ENCODE measurements at places on chromosomes 1 and 21. TPM values are rescaled to one million over a fixed set of nuclear protein-coding genes. Genes with fewer than 3 reads are reported as not detected.

IL12RB2 gene
- not detected for total RNA-seq

PLCH2 gene
- total RNA-seq, result 0.74 TPM

AIRE gene
- total RNA-seq, result not detected

SYT2 gene
- not detected for total RNA-seq

OR2T33 gene
- not detected for total RNA-seq

CR1L gene
- total RNA-seq, result not detected

- DNase-seq, result no peak
These were observed 911.1 kb downstream of the TTLL7 start for GRCh38 chr1:83087851-83088250.

DNA sequence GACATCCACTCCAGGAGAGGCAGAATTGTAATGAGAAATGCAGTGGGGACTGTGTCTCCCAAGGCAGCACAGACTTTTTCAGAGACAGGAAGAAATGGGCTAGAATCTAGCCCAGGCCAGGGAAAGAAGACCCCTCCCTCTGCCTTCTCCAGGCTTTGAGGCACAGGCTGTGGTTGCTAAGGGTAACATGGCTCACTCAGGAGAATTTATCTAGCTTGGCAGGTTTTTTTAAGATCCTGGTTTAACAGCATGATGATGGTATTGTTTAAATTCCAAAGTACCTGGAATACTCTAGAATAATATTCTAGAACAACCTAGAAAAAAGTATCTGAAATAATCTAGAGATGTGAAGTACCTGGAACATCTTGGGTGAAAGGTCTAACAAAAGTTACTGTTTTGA, 125.6 kb downstream of the URB2 start:
- DNase-seq, result no peak

- DNase-seq, result no peak
These were observed 3.3 kb downstream of the ACTRT2 start for GRCh38 chr1:3024588-3024987.

- no peak for DNase-seq
These were observed 41.9 kb downstream of the ASTN1 start for GRCh38 chr1:177122461-177123251.

GRCh38 chr1:199472018-199472417, 555.5 kb upstream of the NR5A2 start:
- DNase-seq, result no peak

DNA sequence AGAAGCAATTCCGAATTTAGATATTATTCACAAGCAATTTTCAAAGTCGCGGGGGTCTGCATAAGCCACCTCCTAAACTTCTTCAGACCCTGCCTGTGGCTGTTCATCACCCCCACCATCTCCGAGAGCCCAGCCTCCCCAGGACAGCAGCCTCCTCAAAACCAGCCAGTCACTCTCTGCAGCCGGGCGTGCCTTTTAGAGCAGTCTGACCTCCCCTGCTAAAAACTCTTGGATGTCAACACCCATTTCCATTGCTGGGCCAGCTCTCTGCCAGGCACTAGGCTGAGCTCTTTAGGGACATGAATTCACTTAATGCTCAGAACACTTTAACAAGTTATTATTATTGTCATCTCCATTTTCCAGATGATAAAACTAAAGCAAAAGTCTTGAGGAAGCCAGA, 11.7 kb downstream of the ADPRS start:
- DNase-seq, result no peak

DNA sequence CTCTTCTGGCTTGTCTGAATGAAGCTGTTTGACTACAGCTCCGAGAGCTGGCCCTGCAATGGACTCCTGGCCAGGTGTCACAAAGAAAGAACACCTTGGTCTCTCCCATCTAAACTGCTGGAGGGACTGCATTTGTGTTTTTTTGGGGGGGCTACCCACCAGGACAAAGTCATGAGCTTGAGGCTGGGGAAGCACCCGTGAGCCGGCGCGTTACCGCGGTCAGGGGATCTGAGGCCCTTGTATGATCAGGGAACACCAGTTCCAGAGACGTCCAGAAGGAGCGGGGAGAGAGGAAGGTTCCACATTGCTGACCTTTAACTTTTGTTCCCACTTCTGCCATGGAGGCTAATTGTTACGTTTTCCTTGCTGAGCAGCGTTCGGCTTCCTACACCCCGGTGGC, 84.5 kb upstream of the C1orf174 start:
- DNase-seq, result no peak

DNA sequence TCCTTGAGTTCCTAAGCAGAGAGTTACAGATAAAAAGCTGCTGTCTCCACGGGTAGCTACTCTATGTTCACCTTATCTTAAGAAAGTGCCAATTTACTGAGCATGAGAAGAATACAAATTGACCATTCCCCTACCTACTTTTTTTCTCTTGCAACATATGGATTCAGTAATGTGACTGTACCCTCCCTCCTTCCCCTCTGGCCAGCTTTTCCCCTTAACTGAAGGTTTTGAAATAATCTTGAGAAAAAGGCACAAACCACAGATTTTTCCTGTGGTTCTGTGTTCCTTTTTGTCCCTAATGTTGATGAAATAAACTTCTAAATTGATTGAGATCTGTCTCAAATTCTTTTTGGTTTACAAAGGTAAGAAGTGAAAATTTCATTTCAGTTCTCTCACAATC, 2.6 kb upstream of the CD2 start:
- no peak for DNase-seq

DNA sequence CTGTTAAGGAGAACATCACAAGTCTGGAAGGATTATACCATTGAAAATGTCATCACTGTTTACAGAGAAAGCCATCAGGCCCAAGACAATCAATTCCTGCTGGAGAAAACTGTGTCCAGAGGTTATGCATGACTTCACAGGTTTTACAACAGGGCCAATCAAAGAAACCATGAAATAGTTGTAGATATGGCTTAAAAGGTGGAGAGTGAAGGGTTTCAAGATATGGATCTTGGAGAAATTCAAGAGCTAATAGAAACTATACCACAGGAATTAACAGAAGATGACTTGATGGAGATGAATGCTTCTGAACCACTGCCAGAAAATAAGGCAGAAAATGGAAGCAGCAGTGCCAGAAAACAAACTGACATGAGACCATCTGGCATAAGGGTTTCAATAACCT, 30.2 kb downstream of the USP1 start:
- no peak for DNase-seq

GRCh38 chr1:165454091-165454610, 9.2 kb upstream of the RXRG start:
- DNase-seq, result no peak

DNA sequence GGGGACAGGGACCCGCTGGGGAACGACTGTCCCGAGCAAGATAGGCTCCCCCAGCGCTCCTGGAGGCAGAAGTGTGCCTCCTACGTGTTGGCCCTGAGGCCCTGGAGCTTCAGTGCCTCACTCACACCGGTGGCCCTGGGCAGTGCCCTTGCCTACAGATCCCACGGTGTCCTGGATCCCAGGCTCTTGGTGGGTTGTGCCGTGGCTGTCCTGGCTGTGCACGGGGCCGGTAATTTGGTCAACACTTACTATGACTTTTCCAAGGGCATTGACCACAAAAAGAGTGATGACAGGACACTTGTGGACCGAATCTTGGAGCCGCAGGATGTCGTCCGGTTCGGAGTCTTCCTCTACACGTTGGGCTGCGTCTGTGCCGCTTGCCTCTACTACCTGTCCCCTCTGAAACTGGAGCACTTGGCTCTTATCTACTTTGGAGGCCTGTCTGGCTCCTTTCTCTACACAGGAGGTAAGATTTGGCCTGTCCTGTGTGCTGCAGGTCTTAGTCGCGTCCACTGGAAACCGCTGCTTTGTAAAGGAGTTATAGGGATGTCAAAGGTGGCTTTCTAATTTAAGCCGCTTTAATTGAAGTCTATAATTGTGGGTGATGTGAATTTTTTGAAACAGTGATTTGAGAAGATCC, 717 bp downstream of the UBIAD1 start:
- no peak for DNase-seq

GRCh38 chr1:77146270-77146669, 73.0 kb downstream of the PIGK start:
- no peak for DNase-seq

- DNase-seq, result no peak
These were observed 15.9 kb downstream of the SLC27A3 start for GRCh38 chr1:153790966-153791647.

DNA sequence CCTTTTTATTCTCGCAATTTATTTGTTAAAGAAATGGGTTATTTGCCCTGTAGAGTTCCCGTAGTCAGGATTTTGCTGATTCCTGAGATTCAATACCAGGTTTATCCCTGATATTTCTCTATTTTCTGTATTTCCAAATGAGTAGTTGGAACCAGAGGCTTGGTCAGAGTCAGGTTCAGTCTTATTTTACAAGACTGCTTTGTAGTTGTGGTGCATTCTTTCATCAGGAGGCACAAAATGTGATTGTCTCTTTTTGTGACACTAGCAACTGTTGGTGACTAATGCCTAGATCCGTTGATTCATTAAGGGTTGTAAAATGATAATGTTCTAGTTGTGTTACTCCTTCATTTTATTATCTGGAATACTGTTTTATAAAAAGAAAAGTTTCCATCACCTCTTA, 95.5 kb upstream of the TPTE start:
- no peak for DNase-seq

DNA sequence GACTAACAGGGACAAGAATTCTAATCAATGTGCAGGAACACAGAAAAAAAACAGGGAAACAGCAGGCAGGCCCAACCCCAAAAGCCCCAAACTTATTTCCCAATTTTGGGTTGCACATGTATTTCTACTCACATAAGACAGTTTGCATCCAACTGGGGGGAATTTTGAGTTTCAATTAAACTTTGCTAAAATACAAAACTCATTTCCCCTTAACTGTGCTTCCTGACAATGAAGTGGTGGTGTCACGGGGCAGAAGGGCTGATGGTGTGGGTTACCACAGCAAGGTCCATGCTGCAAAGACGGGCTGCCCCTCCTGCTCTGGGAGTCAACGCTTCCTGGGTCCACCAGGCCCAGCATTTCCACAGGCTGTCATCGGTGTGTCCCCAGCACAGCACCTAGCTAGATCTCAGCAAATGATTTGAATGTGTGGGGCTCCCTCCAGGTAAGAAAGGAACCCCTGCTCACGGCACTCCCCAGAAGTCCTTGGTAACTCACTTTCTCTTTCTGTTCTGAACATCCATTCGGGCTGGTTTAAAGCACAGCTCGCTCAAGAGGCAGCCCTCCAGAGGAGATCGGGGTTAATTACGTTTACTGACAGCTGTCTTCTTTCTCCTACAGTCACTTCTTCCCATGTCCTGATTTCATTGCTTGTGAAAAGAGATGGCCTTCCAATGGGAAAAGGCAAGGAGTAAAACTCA, 27.4 kb downstream of the HIVEP3 start:
- DNase-seq, result no peak

DNA sequence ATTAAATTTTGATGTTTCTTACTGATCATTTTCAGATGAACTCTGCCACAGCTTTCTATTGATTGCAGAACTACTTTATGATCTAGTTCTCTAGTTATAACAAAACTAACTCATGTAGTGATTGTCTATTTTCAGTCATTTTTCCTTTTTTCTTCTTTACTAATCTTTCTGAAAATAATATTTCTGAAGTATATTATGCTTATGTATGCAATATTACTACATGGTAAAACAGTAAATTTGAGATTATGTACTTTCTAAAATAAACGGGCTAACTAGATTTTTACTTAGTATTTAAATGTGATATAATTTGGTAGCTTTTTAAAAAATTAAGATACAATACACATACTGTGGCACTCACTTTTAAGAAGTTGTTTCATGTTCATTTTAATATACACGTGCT, 7.6 kb downstream of the TSNAX start:
- no peak for DNase-seq

GRCh38 chr1:12161324-12161661, 5.5 kb upstream of the TNFRSF1B start:
- DNase-seq, result no peak

- no peak for DNase-seq
These were observed 18.5 kb upstream of the TBX15 start for GRCh38 chr1:119006406-119007279.

DNA sequence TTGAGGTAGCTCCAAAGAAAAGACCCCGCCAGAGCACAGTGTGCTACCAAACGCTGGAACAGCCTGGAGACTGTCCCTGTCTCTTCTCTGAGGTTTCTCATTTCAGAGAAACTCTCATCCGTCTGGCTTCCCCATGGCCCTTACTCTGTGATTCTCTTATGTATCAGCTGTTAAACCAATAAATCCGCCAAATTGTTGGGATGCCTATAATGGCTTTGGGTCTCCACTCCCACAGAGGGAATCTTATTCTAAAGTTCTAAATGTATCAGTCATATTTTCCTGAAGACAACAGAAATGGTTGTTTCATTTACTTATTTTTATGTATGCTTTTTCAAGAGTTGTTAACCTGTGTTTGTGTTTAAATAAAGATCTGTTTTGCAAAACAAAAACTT, 4.0 kb downstream of the ERG start:
- DNase-seq, result no peak

DNA sequence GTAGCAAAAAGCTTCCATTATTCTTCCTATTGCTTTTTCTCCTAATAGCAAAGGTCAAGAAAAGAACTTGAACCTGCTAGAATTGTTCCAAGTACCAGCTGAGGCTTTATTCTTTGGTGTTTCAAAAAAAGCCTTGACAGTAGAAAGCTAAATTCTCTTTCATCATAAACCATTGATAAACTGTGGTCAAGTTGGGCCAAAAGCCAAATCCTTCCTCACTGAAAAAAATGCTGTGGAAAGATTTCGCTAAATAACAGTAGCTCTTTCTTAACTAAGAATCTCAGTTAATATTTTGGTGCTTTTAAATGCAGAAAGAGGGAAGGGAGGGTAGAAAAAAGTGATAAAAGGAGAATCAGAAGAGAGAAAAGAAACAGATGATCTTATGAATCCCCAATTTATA, 14.0 kb upstream of the JAM2 start:
- DNase-seq, result no peak

GRCh38 chr1:182634306-182635072, 30.3 kb upstream of the RGS16 start:
- no peak for DNase-seq

DNA sequence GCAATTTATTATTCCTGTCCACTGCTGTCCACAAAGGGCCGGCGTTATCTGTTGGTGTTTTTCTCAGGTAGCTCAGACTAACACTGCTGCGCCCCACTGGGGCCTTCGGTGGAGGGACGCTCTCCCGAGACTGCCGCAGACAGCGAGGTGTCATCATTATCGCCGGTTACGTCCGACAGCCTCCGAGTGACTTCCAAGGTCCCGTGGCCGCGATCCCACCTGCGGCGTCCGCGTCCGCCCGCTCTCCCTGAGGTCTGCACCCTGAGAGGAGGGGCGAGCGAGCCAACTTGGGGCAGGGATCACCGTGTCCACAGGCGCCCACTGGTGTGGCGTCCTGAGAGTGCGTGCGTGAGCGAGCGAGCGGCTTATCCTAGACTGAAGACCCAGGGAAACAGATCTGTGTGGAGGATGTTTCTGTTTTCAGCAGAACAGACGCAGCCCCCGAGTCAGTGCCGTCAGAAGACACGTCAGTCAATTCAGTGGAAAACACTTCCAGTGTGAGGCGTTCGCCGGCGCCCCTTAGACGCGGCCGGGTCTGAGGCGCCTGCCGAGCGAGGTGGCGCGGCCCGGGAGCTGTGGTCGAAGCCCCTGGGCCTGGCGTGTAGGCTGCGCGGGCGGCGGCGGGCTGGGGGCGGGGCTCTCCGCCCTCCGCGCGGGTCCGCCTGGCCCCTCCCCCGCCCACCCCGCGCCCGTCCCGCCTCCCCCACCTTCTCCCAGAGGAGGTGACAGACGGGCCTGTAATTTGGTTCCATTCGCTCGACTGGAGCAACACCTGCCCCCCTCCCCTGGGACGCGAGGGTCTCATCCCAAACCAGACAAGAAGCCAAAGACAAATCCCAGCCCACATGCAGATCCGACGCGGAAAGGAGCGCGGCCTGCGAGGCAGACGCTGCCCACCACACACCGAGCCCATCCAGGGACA, 12.6 kb downstream of the NHLH2 start:
- no peak for DNase-seq
